ENCODE measurements at places on chromosomes 2 and 18.
A peak's percentile ranks its signal among the peaks of the same experiment; 100 is the strongest.

DNA sequence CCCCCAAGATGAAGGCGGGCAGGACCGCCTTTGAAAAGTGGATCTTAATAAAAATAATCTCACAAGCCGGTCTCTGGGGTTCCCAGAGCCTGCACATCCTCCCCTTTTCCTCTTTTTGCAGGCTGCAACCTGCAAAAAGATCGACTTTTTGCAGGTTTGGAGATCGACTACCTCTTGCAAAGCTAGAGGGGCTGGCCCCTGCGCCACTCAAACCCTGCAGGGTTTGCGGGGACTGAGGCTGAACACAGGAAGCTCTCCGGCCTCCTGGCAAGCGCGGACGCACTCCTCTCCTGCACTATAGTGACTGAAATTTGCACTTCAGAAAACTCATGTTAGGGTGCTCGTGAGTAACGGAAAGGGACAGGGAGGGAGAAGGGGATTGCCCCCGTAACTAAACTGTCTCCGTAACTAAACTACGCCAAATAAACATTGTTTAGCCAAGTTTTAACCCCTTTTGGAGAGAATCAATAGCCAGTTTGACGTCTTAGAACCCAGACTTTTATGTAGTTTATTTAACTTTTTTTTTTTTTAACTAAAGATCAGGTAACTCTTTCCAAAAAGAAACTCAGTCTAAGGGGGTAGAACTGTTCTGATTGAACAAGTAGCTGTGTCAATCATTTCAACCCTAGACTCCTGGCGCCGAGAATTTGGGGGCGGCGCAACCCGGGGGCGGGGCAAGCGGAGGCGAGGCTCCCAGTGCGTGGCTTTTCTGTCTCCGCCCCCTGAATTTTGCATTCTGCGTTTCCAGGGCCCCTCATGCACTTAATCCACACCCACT lies 2.5 kb downstream of the IGFBP5 start:
- no peak for DNase-seq

DNA sequence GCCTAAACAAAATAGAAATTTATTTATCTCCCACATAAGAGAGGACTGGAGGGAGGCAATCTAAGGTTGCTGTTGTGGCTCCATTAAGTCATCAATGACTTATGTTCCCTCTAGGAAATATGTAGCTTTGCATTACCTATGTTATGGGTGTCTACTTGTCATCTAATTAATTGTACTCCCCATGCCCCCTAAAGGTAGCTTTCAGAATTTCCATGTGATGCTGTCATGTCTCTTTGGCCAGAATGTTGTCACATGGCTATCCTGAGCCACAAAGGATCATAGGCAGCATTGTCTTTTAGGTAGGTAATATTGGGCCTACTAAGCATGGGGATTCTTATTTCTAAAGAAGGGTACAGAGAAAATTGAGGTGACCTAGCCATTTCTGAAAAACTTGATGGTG lies 935.6 kb upstream of the FANCL start:
- DNase-seq, result no peak

GRCh38 chr2:31227711-31228125 lies 6.2 kb upstream of the EHD3 start:
- DNase-seq, result no peak

GRCh38 chr18:3869848-3870247 lies 419.9 kb downstream of the TGIF1 start:
- peak; percentile 53 for DNase-seq

DNA sequence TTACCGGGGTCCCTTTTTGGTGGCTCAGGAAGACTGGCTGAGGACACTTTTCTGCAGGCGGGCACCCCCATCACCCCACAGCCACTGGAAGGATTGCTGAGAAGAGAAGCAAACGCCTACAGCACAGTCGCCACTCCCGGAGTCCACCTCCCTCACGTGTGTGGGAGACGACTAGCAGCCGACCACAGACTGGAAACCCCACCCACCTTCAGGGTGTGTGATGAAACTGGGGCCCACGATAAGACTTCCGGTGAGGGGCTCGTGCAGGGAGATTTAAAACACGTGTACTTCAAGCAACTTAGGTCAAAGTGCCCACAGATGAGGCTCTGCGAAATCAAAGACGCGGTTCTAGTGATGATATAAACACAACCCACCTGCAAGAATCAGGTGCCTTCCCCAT lies 26.3 kb downstream of the MBP start:
- no peak for DNase-seq

DNA sequence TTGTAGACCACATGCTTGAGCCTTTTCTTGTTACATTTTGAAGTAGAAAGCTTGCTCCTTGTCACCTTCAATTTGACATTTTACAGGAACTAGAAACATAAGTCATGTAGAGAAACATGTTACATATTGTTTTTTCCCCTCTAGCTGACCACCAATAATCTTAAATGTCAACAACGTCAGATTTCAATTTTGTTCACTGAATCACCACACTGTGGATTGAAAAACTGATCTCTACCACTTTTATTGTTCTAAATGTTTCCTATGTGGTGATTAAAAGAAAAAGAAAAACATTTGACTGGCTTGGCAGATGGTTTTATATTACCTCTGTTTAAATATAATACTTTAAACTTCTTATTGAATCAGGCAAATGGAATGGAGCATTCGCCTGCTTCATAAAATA lies 87.7 kb downstream of the DSEL start:
- DNase-seq, result no peak

DNA sequence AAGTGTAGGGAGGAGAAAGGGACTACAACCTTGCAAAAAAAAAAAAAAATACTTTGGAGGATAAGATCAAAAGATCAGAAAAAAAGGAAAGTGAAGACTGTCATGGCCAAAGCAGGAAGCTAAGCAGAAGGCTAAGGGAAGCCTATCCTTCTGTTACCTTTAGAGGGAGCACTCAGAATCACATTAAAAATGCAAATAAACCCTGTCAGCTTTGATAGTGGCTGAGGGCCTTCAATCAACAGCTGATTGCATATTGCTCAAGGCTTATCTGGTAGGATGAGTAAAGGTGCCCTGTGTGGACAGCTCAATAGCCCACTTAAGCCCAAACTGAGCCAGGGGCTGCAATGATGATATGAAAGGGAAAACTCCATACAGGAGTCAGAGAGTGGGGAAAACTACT lies 1021.2 kb downstream of the LRP1B start:
- DNase-seq, result no peak

DNA sequence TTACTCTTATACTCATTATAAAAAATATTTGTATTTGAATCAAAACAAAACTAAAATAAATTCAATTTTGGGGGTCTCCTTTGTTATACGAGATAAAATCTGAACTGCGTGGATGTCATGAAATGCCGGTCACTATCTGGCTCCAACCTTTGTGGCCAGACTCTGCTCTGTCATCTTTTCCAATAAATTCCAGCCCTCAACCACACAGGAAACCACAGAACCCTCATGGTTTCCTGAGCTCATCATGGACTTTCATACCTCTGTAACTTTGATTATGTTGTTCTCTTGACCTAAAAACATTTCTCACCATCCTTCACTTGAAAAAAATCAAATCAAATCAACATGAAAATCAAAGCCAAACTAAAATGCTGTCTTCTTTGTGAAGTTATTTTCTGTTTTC lies 724.7 kb downstream of the METTL4 start:
- DNase-seq, result no peak

- DNase-seq, result no peak
Measured at GRCh38 chr2:60529136-60529784, 24.2 kb downstream of the BCL11A start.

DNA sequence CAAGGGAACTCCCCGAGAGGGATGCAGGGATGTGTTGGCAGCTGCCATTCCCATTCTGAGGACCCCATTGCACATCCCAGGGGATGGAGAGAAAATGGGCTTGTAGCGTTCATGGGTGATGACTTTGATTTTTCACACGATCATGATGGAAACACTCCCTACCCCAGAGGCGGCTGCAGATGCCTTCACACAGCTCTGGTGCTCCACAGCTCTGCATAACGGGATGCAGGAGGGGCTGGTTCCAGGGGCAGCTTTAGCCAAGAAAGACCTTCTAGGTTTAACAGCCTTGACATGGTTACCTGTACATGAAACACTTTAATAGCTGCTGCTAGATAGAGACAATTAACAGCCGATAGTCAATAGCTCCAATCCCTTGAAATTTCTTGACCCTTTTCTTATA lies 88.7 kb downstream of the TPO start:
- no peak for DNase-seq
